ENCODE measurements at places on chromosomes 5 and 9.

DNA sequence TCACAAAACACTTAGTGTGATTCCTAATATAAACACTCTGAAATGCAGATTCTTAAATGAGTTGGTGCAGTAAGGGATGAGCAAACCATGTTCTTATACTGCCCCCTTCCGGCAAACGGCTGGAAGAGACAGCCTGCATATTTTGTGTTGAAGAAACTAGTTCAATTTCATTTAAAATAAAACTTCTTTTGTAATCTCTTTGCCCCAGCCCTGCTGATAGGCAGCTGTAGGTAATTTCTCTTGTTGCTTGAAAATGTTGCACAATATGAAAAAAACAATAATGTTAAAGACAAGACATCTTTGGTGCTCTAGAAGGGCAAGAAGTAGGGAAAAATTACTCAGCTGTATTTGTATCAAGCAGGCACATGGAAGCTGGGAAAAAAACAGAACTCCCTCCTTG lies 89.7 kb upstream of the CCNG1 start:
- peak; percentile 8 for DNase-seq

DNA sequence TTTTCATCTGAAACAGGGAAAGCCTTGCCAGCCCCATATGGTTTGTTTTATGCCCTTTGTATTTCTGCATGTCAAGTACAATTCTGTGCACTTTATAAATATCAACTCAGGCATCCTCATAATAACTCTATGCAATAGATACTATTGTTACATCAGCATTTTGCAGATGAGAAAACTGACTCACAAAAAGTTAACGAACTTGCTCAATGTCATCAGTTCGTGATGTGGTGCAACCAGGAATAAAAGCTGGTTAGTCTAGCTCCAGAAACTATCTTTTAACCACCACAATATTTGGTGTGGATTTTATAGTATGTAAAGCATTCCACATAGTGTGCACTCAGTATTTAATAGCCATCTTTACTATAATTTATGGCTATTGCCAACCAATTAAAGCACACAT lies 134.9 kb downstream of the MRPS30 start:
- DNase-seq = no peak

DNA sequence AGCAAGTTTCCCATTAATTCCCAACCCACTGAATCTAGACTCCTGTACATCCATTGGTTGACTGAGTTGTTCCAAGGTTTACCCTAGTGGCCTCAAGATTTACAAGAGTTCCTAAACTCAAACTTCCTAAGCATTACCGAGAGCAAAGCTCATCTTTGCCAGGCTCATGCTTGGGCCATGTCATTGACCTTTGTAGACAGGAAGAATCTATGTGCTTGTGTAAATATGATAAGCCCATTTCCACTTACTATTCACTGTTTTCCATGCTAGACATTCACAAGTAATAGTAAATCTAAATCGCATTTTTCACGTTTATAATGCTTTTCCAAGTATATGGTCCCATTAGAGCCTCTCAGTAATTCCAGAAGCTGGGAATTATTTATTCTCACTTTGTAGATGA lies 534.5 kb upstream of the CLINT1 start:
- DNase-seq = no peak

DNA sequence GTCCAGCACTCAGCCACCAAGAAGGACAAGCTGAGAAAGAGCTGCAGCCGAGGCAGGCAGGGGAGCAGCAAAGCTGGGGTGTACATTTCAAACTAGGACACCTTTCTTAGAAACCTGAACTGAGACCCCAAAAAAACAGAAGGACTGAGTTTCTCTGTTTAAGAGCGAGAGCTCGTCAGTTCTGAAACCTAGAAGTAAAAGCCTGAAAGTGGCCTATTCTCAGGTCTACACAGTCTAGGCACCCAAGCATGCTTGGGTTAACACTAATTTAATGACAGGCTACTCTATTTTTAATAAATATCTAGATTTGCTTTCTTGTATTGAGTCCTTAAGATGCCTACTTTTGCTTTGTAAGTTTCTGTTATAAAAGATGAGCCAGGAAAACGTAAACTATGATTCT lies 49.0 kb upstream of the TLE4 start:
- DNase-seq = no peak

DNA sequence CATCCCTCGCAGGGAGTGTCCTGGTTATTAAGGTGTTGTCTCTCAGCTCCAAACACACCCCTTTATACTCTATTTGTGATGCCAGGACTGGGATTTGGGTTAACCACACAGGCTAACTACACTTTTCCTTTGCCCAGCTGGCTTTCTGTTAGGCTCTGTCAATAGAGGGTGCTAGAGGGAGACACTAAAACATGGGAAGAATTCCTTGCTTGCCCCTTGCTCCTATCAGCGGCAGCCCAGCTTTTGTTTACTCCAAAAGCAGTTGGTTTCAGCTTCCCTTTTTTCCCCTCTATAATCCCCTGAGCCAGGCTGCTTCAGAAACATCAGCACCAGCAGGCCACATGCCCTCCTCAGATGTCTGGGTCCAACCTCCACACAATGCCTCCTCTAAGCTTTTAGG lies 297.1 kb downstream of the KCTD16 start:
- no peak for DNase-seq

DNA sequence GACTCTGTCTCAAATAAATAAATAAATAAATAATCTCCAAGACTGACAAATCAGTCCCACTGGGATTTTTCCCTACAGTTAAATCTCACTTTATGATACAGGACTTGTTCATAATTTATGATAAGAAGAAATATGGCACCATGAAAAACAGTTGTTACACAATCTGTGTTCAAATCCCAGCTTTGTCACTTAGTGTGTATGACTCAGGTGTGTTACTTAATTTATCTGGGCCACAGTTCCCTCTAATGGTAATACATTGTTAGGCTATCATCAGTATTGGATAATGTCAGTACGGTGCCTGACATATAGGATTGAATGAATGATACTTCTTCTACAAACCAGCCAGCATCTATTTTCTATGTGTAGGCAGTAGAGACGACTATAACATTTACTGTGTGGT lies 23.1 kb downstream of the SLC36A3 start:
- DNase-seq = no peak

- DNase-seq = no peak
Observed at GRCh38 chr5:92513067-92513466, 1068.0 kb downstream of the NR2F1-AS1 start.

DNA sequence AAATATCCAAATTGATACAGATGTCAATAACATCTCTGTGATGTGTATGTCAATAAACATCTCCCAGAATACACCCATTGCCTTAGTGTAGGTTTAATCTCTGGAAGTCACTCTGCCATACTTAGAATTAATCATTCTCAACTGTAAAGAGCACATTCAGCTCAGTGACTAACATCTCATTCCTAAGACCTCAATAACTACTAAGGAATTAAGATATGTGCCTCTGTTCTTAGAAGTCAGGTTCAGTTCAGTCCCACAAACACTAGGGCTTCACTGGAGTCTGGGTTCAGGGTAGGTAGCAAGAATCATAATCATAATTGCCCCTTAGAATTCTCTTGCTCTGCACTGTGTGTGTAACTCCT lies 31.7 kb downstream of the UGCG start:
- no peak for DNase-seq

DNA sequence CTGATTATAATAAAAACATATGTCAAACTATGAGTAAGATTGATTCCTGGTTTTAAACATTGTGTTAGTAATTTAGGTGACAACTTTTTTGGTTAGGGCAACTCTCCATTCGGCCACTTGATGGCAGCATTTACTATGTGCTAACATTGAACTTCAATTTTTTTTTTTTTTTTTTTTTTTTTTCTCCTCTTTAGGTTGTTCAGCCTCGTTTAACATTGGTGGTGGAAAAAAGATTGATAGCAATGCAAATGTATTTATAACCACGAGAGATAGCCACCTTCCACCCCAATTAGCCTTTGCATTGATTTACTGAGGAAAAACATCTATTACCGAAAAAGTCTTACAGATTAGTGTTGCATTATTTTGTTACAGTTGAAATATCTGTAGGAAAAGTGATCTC lies 159.1 kb downstream of the CSNK1G3 start:
- DNase-seq = no peak

DNA sequence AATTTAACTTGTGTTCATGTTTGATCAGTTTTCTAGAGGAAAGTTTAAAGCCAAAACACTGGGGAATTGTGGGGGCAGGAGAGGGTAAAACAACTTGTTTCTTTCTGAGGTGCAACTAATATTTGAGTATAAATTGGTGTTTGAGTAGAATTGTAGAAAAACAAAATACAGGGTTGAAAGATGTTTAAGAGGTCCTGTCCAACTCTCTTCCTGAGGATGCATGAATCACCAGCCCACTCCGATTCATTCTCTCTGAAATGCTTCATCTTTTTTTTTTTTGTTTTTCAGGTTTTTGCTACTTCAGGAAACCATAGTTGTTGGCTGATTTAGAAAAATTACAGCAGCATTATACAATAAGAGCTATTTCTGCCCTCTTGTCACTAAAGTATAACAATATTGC lies 42.4 kb upstream of the TMC1 start:
- no peak for DNase-seq

GRCh38 chr5:35461530-35461929 lies 156.1 kb upstream of the SPEF2 start:
- DNase-seq = no peak

DNA sequence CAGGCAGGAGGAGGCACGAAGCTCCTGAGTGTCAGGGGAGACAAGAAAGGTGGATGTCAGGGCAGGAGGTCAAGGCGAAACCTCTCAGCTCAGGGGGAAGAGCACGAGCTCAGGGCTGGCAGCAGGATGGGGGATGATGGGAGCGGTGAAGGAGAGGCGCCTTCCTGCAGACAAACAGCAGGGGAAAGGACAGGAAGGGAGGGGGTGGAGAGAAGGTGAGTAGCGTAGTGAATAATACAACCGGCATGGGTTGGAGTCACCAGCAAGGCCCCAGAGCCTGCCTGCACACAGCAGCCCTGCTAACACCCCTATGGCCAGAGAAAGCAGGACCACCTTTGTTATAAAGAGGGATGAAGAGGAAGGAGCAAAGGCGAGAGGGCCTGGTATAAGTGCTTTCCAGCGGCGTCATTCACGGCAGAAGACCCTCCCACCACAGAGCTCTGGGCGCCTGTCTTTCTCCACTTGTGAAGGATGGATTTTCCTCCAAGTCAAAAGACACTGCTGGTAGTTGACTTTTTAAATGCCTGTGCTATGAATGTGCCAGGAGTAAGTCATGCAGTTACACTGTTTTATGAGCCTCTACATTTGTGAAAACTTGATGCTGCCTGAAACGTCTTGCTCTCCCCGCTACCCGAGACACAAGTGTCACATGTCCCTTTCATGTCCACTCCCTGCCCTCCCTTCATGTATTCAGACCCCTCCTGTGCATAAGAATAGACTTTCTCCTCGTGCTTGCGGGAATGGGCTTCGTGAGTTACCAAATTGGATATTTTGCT lies 84.8 kb upstream of the IRX1 start:
- no peak for DNase-seq

- DNase-seq = no peak
Observed at GRCh38 chr9:120856700-120857099, 14.0 kb upstream of the PSMD5 start.

DNA sequence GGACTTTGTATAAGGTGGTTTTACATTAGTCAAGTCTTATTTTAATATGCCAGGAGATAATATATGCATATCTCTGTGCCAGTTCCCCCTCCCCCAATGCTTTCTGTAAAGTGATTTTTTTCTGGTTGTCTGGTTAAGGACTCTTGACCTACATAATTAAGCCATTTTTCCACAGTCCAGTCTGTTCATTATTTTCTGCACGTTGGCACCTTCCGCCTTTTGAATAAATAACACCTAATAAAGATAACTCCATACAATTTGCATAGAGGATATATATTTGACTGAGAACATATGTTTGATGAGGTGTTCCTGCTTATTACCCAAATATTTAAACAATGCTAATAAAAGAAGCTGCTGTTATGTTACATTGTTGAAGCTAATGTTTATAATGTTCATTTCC lies 320.9 kb downstream of the DMAC1 start:
- no peak for DNase-seq

DNA sequence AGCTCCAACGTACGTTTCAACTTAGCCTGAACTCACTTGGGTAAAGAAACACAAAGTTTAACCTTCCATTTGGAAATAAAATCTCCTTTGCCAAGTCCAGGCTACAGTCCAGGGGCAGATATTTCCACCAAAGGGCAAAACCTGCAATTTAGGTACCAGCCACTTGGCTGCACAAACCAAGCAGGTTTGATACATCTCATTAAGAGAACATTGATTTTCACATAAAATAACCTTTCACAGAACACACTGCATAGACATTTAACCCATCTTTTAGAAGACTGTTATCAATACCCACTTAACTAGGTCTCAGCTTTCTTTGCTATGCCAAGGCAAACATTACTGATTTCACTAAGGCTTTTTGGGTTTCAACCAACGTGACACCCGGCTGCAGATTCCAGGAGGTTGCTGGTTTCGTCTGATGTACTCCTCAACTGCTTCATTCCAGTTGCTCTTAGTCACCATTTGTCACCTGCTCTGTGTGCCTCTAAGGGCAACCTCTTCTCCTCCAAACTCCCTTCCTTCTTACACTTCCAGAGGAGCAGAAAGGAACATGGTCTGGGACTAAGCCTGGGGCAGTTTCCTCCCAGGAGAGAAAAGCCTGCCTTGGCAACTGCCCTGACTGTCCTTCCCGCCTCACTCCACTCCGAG lies 67.1 kb downstream of the EPB41L4B start:
- no peak for DNase-seq

DNA sequence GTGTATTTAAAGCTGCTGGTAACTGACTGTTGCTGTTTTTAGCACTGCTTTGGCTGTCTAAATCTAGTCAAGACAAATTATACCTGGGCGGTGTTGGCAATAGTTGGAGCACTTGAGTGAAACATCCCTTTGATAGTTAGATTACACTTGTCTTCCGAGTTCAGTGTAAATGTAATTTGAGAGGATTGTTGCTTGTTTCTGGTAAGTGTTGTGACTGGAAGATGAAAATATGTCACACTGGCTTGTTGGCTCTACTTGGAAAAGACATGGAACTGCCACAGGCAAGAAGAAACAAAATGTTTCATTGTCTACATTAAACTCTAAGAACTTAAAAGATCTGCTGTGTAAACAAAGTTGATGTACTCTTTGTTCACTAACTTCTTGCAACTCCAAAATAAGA lies 49.2 kb upstream of the PTPRD start:
- no peak for DNase-seq
